Erythroblast (primary cell): ENCODE measurements at places on chromosomes 12 and 14.
A peak's percentile ranks its signal among the peaks of the same experiment; 100 is the strongest.

GRCh38 chr12:47449797-47450196, 256.0 kb downstream of the RPAP3 start:
- DNase-seq, result no peak

DNA sequence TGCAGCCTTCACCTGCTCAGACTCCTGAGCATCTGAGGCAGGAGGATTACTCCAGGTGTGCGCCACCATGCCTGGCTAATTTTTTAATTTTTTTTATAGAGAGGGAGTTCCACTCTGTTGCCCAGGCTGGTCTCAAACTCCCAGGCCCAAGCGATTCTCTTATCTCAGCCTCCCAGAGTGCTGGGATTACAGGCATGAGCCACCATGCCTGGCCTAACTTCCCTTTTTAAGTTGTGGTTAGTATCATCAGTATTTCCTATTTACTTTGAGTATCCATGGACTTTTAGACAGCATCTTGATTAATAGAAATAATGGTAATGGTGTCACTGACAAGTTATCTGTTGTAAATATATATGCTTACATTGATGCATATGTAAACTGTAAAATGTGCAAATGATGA, 116.9 kb downstream of the FGD4 start:
- no peak for DNase-seq

GRCh38 chr12:104694161-104694560, 237.4 kb downstream of the CHST11 start:
- DNase-seq, result no peak

- no peak for DNase-seq
Observed at GRCh38 chr14:30063746-30064145, 136.1 kb upstream of the PRKD1 start.

- no peak for DNase-seq
Observed at GRCh38 chr14:62739647-62740046, 305.6 kb downstream of the KCNH5 start.

DNA sequence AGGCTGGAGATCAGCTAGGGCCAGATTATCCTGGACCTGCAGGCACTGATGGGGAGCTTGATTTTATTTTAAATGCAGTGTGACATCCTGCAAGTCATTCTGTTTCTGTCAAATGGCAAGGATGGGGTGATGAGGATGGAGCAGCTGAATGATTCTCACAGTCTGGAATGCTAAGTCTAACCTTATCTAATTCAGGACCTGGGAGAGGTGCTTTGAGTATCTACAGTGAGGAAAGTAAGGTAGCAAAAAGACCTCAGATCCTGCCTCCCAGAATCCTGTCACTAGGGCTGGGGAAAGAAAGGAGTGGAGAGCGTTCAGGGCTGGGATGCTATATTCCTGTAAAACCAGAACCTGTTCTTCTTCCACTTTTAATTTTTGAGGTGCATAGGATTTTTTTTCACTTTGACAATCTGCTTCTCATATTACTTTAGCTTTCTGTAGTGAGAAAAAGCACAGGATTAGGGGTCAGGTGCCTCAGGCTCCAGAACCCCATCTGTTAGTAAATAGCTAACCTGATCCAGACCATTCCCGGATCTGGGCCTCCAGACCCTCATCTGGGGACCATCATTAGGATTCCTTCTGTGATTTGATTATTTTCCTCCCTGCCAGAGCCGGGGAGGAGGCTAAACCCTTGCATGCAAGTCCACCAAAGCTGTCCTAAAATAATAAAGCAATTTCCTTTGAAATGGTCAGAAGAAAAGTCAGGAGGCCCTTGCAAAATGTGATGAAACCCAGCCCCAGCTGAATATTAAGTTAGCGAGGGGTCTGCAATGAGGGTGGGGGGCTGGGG, 54.7 kb downstream of the ASCL1 start:
- no peak for DNase-seq

DNA sequence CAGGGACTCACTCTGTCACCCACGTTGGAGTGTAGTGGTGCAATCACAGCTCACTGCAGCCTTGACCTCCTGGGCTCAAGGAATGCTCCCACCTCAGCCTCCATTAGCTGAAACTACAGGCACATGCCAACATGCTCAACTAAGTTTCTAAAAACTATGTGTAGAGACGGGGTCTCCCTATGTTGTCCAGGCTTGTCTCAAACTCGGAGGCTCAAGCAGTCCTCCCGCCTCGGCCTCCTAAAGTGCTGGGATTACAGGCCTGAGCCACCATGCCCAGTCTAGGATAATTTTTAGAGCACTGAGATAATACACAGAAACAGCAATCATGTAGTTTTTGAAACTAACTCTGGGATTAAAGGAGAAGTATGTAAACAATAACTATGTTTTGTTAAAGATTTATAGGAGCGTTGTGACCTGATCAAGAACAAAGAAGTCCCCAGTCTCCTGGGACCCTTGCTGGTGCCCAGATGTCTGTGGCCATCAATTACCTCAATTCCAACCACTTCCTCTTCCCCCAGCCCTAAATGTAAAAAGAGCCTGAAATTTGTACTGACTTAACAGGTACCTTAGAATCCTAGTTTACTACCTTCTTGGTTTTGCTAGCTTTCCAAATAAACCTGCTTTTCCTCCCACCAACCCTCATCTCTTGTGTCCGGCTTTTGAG, 28.9 kb upstream of the EGLN3 start:
- DNase-seq, result no peak

- DNase-seq, result peak; percentile 96
Observed at GRCh38 chr12:56221757-56222530, at the start of gene RNF41. Gene RNF41, minus strand, starts transcription at chr12:56221922. Its CDS starts 7,875 bp downstream, at chr12:56214047.

- no peak for DNase-seq
Observed at GRCh38 chr12:508795-509194, 49.1 kb downstream of the B4GALNT3 start.

DNA sequence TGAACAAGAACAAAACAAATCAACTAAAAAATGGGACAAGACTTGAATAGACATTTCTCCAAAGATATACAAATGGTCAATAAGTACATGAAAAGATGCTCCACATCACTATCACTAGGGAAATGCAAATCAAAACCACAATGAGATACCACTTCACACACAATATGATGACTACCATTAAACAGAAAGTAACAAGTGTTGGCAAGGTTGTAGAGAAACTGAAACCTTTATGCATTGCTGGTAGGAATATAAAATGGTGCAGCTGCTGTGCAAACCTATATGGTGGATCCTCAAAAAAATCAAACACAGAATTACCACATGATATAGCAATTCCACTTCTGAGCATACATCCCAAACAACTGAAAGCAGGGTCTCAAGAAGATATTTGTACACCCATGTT, 5.2 kb downstream of the SMAGP start:
- no peak for DNase-seq

DNA sequence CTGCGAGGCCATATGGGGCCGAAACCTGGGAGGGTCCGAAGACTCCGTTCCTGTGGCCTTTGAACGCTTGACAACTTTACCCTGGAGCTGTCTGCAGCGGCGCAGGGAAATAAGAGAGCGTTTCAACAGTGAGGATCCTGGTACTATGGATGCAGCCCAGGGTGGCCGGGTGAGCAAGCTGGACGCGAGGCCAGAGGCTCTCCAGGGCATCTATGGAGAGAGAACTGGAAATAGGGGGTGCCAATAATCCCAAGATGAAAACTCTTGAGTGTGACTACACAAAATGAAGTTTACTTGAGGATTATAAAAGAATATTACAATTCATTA, 1.1 kb upstream of the ABCC9 start:
- no peak for DNase-seq

DNA sequence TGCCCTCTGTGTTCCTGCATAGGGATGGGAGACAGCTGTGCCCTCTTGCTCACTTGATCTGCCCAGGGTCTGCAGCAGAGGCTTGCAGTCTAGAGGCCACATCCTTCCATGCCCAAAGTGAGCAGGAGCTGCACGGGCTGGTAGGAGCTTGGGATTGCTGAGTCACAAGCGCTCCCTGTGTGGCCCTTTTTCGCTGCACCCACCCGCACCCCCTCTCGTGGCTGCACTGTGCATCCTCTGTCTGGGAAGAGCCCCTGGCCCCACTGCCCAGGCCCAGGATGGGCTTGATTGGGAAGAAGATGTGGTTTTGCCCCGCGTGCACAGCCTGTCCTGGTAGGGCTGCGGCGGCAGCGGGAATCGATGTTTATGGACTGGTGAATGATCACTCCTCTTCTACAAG, 192.4 kb downstream of the TSPAN9 start:
- no peak for DNase-seq

DNA sequence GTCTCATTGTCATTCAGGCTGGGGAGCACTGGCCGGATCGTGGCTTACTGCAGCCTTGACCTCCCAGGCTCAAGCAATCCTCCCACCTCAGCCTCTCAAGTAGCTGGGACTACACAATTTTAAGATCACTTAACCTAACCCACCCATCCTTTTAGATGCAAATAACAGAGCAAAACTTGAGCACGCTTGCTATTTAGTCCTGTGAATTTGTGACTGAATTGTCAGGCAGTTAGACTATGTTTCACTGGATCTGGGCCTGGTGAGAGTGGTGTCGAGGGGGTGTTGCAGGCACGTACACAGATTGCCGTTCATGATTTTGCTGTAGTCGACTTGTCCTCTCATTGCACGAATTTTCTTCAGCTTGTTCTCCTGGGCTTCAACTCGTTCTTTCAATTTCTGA, 38.2 kb downstream of the ZFYVE21 start:
- no peak for DNase-seq

DNA sequence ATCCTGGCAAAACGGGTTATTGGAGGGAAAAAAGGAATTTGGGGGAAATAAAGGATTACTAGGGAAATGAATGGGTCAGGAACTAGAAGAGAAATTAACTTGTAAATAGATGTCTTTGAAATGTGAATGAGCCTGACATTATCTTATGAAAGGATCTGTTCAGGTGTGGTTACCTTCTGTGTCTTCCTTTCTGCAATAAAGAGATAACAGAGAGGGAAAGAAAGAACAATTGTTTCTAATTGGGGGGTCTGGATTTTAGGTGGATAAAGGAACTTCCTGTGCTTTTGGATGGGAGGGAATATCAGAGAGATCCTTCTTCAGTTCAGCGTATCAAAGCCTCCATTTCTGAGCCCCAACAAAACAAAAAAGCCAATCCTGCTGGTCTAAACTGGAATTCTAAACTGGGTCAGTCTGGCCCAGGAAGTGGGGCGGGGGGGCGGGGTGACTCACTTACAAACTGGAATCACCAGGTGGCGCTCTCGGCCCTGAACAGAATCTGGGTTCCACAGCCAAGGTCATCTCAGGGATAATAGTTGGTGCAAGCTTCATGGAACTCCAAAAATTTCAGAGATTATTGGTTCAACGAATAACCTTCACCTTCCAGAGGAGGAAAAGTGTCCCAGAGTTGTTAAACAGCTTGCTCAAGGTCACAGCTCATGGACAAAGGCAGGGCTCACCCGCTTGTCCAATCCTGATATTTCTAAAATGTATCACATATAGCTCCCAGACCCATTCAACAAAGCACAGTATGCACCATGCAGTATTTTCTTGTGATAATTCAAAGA, 15.2 kb upstream of the PEBP1 start:
- DNase-seq, result peak; percentile 86

GRCh38 chr14:92340931-92341330, 18.0 kb downstream of the SLC24A4 start:
- no peak for DNase-seq

- DNase-seq, result no peak
Observed at GRCh38 chr12:108862588-108862959, 5.2 kb upstream of the SSH1 start.

GRCh38 chr14:103247169-103247606, 86.8 kb upstream of the EIF5 start:
- DNase-seq, result no peak

- no peak for DNase-seq
Observed at GRCh38 chr14:69318241-69318640, 58.3 kb downstream of the GALNT16 start.

- no peak for DNase-seq
Observed at GRCh38 chr14:22748631-22749068, 17.8 kb upstream of the OXA1L start.

- peak; percentile 62 for DNase-seq
Observed at GRCh38 chr14:103871596-103872480, 24.5 kb upstream of the PPP1R13B start.

GRCh38 chr14:94408546-94409095, 20.2 kb upstream of the SERPINA1 start:
- no peak for DNase-seq

GRCh38 chr12:54338698-54339296, 13.9 kb downstream of the COPZ1 start:
- no peak for DNase-seq

- peak; percentile 34 for DNase-seq
Observed at GRCh38 chr12:1790444-1790843, 29.9 kb upstream of the LRTM2 start.

DNA sequence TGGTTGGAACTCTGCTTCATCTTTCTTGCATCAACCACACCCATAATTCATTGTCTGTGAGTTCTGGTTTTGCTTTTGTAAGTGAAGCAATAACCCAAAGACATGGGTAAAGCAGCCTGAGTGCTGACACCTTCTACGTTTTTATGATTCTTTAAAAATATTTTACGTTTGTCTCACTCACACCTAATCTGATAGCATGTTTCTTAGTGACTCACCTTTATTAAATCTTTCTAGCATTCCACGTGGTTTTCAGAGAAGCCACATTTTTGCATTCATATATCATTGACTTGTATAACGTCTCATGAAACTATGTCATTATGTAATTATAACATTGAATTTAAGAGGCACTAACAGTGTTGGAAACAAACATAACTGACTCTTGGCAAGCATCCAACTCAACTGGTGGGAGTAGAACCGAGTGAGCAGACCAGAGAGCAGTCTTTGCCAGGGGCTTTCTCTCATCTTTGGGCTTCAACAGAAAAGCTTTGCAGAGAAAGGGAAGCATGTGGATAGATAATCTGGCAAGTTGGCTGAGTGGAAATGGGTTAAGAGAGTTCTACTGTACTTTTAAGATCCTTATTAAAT, 118.8 kb downstream of the TPH2 start:
- DNase-seq, result no peak

GRCh38 chr14:72982146-72982708, 44.7 kb downstream of the ZFYVE1 start:
- no peak for DNase-seq

DNA sequence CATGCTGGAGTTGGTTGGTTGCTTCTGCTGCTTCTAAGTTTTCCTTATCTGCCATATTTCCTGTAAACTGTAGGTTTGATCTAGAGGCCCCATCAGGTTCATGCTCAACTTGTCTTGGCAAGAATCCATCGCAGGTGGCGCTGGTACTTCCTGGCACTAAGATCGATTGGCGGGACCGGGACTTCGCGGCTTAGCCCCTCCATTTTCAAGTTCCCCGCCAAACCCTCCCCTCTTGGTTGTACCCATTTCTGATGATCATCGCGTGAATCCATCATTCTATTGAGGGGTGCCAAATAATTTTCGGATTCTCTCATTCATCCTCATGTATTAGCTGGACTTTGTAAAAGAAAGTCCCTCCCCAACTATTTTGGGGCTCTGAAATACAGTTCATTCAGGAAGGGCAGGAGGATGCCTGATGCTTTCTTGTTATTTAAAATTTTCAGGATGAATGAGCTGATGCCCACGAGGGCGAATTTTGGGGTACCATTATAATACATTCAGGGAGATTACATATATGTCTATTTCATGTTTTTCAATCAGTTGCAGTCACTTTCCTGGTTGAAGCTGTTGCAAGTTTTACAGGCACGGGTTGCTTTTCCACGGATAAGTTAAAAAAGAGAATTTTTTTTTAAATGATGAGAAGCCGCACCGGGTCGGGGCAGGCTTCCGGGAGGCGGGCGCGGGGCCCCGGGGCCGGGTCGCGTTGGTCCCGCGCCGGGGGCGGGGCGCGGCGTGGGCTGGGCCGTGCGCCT, 395 bp upstream of the BRI3BP start:
- DNase-seq, result peak; percentile 85
